ENCODE measurements at places on chromosomes 7 and 10.

DNA sequence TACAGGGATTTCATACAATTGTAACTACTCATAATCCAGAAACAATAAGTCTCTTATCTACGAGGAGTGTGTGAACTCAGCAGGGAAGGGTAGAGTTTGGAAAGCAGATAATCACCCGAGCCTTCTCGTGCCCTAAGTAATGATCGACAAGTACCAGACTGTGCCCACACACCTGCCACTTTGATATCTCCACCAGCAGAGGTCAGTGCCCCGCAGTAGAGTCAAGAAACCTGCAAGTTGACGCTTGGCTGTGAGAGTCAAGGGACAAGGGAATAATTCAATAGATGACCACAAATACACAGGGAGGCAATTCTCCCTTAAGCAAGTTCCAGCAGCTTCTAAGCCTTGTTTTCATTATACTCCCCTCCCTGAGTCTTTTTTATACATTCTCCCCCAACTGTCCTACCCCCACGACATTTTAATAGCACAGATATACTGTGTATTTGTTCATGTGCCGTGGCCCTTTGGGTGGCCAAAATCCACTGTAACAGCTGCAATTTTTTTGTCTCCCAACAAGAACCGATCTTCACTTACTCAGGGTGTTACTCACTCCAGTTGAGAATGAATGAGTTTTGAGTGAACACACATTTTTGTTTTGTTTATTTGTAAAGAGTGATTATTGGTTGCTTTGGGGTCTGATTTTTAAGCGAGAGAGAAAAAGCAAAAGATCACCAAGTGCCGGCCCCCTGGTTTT lies 106.9 kb upstream of the RHEB start:
- DNase-seq, result peak; percentile 19

- DNase-seq, result no peak
These were observed 106.0 kb downstream of the NRP1 start for GRCh38 chr10:33228426-33228825.

DNA sequence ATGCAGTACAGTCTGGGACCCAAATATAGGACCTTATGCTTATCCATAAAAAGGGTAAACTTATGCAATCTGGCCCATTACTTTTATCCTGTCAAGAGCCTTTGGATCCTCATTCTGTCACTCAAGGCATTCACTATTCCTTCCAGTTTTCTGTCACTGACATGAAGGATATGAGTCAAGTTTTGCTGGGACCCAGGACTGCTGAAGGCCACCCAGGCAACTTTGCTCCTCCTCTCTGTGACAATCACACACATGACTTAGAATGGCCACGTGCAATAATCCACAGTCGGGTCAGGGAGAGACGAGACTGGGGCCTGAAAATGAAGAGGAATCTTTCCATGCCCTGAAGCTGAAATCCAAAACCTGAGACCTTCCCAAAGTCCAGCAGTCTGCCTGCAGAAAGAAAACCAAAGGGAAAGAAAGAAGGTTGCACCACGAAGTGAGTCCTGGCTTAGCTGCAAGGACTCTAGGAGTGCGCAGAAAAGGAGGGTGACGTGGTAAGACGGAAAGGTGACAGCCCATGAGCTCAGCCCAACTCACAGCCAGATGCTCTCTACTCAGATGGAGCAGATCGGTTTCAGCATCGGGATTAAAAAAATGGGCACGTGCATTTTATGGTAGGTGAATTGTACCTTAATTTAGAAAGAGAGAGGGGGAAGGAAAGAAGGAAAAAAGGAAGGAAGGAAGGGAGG lies 67.2 kb downstream of the VOPP1 start:
- DNase-seq, result no peak

DNA sequence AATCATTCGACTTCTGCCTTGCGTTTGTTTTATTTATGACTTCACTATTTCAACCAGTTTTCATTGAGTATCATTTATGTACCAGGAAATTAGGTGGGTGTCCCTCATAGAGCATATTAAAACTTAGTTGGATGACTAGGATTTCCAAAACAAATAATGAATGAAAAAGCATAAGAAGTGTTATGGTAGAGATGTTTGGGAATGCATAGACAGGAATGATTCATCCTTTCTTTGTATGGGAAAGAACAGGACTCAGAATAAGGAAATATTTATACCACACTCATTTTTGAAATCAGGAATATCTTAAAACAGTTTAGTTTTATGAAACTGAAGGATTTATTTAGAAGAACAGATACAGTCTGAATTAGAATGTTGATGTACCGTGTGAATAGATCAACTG lies 315.7 kb downstream of the EXOC4 start:
- DNase-seq, result no peak

DNA sequence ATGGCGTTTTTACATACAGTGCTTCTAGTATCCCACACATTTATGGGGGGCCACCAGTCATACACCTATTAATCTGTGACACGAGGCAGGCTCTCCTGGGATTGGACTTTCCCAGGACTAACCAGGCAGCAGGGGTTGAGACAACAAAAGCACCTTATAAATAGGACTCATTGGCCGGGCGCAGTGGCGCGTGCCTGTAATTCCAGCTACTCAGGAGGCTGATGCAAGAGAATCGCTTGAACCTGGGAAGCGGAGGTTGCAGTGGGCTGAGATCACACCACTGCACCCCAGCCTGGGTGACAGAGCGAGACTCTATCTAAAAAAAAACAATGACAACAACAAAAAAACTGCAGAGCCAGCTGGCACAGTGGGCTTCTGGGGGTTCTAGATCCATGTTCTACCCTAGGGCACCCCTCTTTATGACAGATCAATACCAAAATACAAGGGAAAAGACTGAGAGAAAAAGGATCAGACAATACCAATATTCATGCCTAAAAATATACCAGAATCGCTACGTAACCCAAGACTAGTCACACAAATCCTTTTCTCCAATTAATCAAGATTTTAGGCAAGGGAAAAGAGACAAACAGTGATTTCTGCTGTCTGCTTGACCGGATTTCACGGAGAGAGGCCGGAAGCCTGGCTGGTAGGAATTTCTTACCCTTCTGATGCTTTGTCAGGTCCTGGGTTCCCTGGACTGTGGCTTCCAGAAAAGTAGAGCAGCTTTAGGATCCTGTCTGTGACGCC lies 98.4 kb upstream of the CCNY start:
- DNase-seq, result no peak

- no peak for DNase-seq
These were observed 228.6 kb downstream of the MAD1L1 start for GRCh38 chr7:2003931-2004812.

DNA sequence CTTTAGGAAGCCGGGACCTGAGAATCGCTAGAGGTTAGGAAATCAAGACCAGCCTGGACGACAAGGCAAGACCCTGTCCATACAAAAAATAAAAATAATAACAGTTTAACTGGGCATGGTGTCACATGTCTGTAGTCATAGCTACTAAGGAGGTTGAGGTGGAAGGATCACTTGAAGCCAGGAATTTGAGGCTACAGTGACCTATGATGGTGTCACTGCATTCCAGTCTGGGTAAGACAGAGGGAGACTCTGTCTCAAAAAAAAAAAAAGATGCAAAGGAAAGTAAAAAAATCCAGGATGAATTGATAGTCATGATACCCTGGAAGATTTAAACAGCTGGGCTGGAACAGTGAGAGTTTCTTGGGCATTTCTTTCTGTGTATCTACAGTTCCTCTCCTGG lies 463.2 kb downstream of the GALNT17 start:
- no peak for DNase-seq

GRCh38 chr10:43407148-43407575 lies 1.8 kb downstream of the HNRNPF start:
- no peak for DNase-seq

DNA sequence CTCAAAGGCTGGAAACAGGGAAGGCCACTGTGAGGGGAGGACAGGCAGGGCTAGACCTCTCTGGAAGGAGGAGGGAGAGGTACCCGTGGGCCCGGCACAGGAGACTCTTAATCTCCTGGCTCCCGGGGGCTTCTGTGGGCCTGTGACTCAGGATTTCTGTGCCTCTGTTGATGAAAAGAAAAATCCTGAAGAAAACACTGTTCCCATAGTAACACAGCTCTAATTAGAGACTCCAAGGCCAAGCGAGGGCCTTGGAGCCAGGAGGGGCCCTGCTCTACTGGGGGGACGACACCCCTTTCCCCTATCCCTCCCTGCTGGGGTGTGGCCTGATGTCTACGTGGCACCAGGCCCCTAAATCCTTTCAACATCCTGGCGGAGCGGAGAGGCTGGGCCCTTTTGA lies 174.1 kb upstream of the TNRC18 start:
- DNase-seq, result no peak

DNA sequence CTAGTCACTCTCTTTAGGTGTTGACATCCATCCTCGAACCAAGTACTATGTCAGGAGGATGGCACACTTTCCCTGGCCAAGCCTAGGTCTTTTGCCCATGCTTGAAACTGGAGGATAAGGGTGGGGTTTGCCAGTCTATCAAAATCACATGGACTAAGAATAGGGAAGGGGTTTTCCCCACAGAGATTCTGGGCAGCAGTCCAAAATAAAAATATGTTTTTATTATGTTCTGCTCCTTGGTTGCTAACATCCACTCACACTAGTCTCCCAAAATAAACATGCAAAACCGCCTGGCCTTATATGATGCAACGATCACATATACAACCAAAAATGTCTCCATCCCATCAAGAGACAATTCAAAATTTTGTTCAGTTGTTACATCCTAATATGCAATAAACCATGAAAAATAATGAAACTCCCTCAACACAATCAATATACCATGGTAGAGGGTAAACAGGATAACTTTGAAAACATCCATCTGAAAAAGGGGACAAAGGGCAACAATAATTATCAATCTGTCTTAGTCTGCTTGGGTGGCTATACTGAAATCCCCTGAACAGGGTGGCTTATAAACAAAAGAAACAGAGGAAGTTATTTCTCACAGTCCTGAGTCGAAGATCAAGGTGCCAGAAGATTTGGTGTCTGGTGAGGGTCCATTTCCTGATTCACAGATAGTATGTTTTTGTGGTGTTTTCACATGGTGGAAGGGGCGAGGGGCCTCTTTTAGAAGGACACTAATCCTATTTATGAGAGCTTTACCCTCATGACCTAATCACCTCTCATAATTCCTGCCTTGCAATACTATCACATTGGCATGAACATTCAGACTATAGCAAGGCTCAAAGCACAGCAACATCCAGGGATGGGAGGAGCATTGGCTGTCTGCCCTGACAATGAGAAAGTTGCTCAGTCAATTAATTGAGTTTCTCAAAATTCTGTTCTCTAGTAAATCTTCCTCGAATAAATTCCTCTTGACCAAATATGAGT lies 159.3 kb downstream of the ETV1 start:
- no peak for DNase-seq

GRCh38 chr10:33229949-33230267 lies 104.6 kb downstream of the NRP1 start:
- no peak for DNase-seq

DNA sequence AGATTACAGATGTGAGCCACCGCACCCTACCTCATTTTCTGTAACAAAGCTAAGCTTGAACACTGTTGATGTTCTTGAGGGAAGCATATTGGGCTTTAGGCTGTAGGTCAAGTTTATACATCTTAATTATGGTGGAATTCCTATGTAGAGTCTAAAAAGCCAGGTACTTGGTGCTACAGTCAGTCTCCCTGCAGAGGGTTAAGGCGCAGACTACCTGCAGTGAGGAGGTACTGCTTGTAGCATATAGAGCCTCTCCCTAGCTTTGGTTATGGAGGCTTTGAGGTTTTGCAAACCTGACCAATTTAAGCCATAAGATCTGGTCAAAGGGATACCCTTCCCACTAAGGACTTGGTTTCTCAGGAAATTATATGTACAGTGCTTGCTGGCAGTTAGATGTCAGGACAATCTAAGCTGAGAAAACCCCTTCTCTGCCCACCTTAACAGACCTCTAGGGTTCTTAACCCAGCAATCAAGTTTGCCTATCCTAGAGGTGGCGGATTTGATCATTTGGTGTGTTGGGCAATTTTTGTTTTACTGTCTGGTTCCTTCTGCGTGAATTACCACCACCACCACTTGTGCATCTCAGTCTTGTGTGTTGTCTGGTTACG lies 6.0 kb downstream of the PPIA start:
- DNase-seq, result no peak

DNA sequence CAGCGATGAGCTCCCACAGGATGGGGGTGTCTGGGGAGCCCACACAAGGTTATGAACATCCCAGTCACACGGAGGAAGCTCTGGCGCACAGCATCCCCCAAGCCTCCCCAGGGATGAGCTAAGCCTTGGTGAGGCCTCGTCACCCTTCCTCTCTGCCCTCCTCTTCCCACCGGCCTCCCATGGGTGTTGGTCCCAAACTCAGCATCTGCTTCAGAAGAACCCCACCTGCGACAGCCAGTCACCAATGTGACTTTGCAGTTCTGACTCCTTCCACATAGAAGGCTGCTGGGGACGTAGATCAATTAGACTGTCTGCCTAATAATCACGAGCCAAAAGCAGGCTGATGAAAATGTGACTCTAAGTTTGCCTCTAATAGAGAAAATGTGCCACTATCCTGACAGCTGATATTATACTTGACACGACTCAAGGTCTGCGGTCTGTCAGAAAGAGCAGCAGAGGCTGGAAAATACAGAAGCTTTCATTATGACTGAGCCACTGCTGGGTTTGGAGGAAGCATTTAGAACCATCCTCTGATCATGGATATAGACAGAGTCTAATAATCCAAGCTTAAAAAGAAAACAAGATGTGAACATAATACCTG lies 116.0 kb upstream of the PFKP start:
- DNase-seq, result no peak

DNA sequence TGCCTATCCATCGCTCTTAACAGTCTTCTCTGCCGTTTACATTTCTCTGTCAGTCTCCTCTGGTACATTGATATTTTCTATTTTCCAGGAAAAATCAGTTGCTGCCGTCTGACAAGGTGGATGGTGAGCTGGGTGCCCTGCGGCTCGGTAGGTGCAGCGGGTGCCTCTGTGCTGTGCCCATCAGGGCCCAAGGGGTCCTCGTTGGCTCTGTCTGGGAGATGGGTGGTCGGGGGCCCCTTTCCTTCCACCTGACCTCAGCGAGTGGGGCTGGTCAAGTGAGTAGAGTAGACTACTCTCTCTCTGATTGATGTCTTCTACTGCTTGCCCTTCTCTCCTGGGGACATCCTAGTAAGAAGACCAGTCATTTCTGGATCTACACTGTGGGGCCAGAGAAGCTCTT lies 57.4 kb downstream of the MINDY4 start:
- no peak for DNase-seq

- DNase-seq, result no peak
These were observed 220.2 kb upstream of the TBX20 start for GRCh38 chr7:35474100-35474499.

GRCh38 chr7:73340514-73340913 lies 12.6 kb downstream of the FKBP6 start:
- DNase-seq, result no peak

DNA sequence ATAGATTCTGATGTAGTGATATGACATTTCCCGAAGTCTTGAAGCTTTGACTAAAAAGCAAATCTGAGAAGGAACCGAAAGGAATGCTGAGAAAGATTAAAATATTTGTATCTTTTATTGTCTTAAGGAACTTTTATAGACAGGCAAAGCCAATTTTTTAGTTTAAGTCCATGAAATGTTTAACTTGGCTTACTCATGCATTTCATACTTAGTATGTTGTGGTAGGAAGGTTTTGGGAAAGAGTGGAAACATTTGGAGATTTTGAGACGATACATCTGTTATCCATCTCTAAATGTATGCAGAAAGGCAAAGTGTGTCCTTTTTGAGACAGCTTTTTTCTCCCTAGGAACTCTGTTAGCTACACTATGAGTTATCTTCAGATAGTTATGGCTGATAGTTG lies 10.1 kb downstream of the TBC1D12 start:
- no peak for DNase-seq
